SHP77 treated with DMSO at 0.1 percent for 48 hours (cell line): ENCODE measurements at places on chromosomes 11 and 22.

- no peak for DNase-seq
Observed at GRCh38 chr11:27452147-27452546, 20.4 kb downstream of the LGR4 start.

DNA sequence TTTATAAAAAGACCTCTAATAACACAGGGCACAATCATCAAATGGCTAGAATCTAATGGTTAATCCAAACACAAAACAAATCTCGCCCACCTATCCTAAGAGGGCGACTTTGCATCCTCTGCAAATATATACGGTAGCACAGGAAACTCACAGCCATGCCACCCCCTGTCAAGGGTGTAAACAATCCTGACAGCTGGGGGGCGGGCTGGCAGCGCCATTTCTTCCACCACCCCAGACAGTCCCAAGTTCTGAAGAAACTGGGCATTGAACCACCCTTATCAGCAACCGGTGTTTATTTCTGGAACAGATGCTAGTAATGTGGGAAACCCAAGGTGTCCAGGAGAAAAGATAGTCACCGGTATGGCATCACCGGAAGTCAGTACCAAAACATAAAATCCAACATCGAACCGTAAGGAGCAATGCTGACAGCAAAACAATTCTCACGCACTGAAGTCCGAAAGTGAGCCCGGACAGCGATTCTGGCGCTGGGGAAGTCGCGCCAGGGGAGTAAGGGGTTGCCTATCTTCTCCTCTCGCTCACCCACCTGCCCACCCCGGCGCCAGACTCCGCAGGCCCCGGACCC, 825 bp downstream of the FBXO3 start:
- DNase-seq: peak; percentile 2

GRCh38 chr22:35971456-35972119, 57.0 kb downstream of the RBFOX2 start:
- peak; percentile 2 for DNase-seq

GRCh38 chr11:498297-499181, 8.5 kb downstream of the RNH1 start:
- no peak for DNase-seq

- no peak for DNase-seq
Observed at GRCh38 chr11:123152951-123153350, 42.1 kb downstream of the CLMP start.

DNA sequence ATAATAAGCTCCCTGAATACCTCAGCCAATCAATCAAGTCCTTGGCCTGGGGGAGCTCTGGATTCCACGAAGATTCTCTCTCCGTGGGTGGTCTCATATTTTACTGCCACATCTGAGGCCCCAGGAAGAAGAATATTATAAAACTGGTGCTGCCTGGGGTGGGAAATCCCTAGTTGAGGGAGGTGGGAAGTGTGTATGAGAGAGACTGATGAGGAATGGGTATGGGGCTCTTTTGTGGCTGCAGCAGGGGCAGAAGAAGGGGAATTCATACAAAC, 71.5 kb downstream of the SYN3 start:
- no peak for DNase-seq

DNA sequence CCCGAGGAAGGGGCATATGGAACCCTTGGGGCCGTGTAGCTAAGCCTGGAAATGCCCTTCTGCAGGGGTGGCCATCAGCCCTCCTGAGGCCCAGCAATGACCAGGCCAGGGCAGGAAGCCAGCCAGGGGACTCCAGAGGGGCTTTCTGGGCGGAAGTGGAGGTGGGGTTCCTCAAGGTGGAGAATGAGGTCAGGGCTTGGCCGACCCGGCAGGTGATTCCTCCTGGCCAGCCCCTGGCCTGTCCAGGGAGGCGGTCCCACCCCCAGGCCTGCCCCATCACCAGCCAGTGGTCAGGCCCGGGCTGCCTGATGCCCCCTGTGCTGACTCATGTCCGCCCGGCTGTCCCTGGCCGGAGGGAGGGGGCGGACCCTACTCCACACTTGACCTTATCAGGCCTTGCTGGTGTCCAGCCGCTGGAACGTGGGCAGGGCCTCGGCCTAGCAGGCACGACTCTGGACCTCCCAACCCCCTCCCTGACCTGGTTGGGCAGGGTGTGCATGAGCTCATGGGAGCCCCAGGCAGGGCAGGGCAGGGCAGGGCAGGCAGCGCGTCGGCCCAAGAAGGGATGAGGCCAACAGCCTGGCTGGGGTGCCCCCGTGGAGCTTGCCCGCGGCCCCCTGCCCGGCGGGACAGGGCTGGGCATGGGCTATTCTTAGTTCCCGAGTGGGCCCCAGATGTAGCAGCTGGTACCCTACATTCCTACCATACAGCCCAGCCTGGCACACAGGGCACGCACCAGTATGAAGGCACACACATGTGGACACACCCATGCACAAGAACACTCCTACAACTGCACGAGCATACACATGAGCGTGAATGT, 35.9 kb downstream of the RPL3 start:
- DNase-seq: no peak

DNA sequence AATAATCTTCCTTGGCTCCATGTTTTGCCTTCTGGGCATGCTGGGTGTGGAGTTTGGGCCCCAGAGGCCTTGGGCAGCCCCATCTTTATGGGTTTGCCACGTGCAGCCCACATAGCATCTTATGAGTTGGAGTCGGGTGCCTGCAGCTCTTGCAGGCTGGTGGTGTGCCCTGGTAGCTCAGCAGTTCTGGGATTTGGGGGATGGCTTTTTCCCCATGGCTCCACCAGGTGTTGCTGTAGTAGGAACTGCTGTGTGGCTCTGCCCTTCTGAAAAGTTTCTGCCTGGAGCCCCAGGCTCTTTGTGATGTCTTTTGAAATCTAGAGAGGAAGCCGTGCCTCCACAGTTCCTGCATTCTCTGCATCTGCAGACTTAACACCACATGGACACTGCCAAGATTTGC, 16.8 kb downstream of the EED start:
- DNase-seq: no peak

DNA sequence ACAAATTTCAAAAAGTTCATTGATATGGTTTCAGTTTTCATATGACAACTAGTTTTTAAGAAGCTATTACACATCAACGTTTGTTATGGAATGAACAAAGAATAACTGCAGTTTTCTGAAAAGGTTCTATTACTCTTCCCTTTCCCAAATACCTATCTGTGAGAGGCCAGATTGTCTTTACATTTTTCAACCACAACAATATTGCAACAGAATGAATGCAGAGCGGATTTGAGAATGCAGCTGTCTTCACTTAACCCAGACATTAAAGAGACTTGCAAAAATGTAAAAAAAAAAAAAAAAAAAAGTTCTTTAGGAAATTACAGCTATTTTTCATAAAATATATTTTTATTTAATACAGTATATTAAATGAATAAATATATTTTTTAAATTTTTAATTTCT, 250.8 kb downstream of the DDX10 start:
- no peak for DNase-seq

GRCh38 chr11:77642228-77642627, 4.6 kb upstream of the CLNS1A start:
- no peak for DNase-seq

- no peak for DNase-seq
Observed at GRCh38 chr11:78149646-78150045, 10.2 kb upstream of the ALG8 start.

DNA sequence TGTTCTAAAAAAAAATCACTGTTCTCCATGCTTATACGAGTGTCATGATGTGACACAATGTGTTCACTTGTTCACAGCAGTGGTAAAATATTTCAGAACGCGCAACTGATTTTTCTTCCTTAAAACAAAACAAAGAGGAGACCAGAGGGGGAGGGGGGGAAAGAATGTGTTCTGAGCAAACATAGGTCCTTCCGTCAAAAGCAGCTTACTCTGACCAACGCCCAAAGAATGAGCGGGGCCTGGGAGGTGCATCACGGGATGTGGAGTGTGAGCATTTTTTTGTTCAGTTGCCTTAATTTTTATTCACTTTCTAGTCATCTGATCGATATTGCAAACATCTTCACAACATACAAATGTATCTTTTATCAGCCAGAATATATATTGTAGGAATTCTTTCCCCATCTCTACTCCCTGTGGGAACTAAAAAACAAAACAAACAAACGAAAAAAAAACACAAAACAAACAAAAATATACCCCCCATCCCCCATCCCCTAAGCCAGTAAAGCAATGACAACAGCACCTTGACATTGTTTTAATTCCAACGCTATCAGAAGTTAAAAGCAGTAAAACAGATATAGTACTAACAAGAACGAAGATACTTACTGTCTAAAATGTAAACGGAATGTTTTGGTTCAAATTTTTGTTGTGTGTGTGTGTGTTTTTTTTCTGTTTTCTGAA, 43.3 kb downstream of the BDNF start:
- no peak for DNase-seq

GRCh38 chr11:8694137-8694536, 11.5 kb downstream of the RPL27A start:
- no peak for DNase-seq

DNA sequence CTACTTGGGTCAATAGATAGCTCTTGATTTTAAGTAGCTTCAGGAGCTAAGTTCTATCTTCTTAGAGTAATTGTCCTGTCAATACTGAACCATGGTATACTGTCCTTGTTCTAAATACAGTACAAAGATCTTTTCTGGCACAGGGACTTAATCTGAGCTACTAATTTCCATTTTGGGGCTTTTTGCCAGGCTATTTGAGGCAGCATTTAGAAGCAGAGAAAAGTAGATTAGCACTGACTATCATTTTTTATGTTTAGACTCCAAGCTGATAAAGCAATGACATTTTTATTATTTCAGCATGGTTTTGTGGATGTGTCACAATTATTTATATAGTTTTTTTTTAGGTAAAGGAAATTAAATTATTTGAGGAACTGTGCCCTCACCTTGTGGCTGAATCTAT, 163.2 kb downstream of the FAT3 start:
- no peak for DNase-seq

GRCh38 chr11:133385781-133386180, 146.5 kb downstream of the OPCML start:
- no peak for DNase-seq

- DNase-seq: no peak
Observed at GRCh38 chr11:128582496-128583366, 4.6 kb downstream of the ETS1 start.

DNA sequence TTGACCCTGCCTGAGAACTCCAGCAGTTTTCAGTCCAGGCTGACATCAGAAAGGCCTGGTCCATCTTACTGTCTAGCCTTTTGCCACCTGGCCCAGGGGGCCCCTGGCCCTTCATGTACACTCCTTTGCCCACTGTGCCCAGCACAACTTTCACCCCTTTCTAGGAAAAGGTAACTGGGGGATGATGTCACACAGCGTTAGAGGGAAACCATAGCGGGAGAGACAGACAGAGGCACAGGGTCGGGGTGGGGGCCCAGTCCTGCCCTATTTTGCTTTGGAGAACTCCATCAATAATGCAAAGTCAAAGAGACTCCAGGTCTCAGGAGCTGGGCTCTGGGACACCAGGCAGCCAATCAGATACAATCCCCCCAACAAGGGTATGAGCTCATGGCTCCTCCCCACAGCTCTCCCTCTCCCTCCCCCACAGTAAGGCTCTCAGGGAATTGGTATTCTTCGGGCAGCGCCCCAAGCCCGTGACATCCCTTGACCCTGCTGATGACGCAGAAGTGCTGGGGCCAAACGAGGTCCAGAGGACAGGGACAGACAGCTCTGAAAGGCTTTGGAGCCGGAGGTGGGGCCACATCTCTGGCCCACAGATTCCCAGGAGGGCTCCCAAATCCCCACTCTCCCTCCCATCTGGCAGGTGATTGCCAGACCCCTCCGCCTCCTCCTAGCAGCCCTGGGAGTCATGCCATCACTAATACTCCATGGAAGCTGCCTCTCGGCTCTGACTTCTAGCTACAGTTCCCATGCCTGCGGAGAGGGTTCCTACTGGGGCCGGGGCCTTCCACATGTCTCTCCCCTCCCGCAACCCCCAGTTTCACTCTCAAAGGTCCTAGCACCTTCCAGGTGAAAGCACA, 5.9 kb downstream of the USP2 start:
- no peak for DNase-seq

GRCh38 chr11:78323363-78323762, 94.3 kb downstream of the GAB2 start:
- no peak for DNase-seq

GRCh38 chr22:19525116-19525660, 978 bp upstream of the CLDN5 start:
- DNase-seq: no peak

GRCh38 chr22:49763138-49763537, 64.5 kb downstream of the BRD1 start:
- no peak for DNase-seq

DNA sequence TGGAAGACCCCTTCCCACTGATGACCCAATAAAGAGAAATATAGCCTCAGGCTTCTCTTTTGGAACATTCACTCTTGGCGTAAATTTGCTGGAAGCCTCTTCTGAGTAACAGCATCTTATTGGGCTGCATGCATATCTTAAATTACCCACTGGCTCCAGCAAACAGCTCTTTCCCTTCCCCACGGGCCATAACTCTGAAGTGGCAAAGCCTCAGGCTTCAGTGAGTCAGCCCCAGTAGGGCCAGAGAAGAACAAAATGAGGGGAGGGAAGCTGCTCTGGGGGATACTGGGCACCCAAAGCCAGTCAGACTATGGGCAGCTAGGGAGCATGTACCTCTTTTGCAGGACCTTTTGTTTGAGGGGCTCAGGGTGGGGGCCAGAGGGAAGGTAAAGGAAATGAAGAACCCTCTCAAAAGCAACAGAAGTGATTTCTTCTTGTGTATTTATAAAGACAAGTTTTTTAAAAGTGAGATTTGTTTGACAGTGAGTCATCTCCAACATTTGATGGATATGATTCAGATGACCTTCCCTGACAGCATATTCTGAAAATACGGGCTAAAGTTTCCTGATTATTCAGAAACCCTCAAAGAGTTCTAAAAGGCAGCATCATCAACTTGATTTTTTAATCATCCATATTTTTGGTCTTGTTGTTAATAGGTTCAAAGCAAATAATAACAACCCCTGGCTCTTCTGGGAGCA, 203.4 kb downstream of the KIF18A start:
- no peak for DNase-seq

- DNase-seq: no peak
Observed at GRCh38 chr22:38296372-38296771, 20.9 kb downstream of the CSNK1E start.

DNA sequence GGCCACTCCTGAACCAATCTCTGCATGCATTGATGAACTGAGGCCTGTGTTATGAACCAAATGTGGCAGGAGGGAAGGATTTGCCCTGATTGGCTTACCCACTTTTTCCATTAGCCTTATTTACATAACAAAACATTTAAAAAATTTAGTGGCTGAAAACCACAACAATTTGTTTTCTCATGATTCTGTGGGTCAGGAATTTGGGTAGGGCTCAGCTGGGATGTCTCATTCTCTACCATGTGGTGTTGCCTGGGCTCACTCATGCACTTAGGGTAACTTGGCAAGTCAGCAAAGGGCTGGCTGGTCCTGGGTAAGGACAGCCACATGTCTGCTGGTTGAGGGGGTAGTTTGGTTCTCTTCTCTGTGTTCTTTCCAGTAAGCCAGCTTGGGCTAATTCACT, 35.1 kb upstream of the CYP2R1 start:
- no peak for DNase-seq
